ENCODE measurements at places on chromosomes 6 and 20.
A peak's percentile ranks its signal among the peaks of the same experiment; 100 is the strongest.

- no peak for DNase-seq
These were observed 2.9 kb downstream of the ISM1 start for GRCh38 chr20:13223736-13224520.

DNA sequence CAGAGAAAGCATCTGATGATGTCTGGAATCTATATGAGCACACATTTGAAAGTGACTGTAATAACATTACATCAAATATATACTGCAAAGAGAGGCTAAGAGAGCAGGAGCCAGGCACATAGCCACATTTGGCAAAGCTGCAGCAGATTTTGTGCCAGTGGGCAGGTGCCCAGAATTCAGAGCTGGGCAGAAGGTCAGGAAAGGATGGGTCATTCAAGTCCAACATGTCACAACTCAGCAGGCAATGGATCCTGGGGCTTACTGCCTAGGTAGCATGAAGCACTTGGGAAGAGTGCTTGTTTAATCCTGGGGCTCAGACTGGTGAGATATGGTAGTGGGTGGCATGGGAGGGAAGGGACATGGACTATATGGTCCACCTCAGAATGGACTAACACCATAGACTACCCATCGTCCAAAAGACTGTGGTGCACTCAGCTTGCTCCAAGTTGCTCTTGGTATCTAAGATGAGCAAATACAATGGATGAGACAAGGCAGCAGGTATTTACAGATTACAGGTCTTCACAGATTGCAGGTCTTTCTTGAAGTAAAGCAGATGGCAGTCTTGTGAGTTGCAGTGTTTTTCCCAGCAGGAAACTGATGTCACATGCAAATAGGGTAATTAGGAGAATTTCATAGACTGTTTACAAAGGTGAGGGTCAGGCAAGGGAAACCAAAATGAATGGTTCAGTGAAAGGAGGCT lies 31.2 kb upstream of the SHLD1 start:
- no peak for DNase-seq

DNA sequence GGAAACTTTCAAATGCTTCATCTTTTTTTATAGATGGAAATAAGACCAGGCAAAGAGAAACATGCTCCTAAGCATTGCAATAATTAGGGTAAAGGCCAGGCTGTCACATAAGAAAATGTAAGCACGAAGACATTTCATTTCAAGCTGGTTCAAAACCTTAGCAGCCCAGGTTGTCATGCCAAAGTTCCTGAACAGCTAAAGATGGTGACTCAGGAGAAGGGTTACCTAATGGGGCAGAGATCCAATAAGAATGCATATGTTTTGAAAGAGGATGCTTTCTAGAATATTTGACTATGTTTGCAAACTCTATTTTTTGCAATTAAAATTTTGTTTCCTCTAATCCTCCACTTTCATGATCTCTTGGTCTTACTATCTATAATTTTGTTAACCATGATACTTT lies 65.6 kb upstream of the PHACTR2 start:
- DNase-seq, result no peak

GRCh38 chr20:6576726-6577125 lies 190.8 kb upstream of the BMP2 start:
- DNase-seq, result peak; percentile 43

Measured in NCI-H1048 (cell line).